Neural cell (in vitro differentiated cells): ENCODE measurements at places on chromosomes 13 and 19. TPM values are rescaled to one million over a fixed set of nuclear protein-coding genes. Genes with fewer than 3 reads are reported as not detected.

FREM2 gene
- polyA plus RNA-seq: 0.19 and 0.26 TPM in 2 replicates

ZNF738 gene
- polyA plus RNA-seq: 159 and 162 TPM in 2 replicates

NTN5 gene
- polyA plus RNA-seq: 1.0 TPM in 1 of 2 replicates, not detected in the other

ZNF317 gene
- polyA plus RNA-seq: 14.5 and 18.5 TPM in 2 replicates
